ENCODE measurements at places on chromosomes 5 and 9.

DNA sequence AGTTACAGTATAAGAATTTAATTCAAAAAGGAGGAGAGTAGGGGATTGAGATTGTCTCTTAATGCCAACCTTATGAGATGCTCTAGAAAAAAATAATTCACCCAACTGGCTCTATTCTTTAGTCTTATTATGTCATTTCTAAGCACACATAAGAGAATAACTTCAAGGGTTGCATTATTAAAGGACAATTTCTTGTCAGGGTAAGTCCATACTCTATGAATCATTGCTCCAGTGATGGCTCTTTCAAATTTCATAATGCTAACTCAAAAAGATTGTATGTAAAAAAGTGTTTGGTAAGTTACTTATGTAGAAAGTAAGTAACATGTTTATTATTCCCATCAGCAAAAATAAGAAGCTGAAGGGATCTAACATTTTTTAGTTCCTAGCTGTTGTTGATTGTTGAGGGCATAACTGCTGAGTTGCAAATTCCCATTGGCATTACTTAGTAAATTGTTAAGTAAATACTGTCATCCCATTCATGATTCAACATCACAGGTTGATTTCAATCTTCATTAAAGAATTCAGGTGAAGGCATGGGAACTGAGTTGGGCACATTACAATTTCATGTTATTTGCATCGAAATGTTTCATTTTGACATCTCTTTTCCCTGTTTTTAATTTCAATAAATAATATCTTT lies 28.6 kb downstream of the ALDH1A1 start:
- DNase-seq, result no peak

- DNase-seq, result no peak
Measured at GRCh38 chr5:141919218-141920119, 4.2 kb upstream of the DELE1 start.

- DNase-seq, result no peak
Measured at GRCh38 chr9:71764463-71764862, 3.9 kb downstream of the CEMIP2 start.

- DNase-seq, result no peak
Measured at GRCh38 chr5:40273936-40274335, 405.8 kb upstream of the PTGER4 start.

DNA sequence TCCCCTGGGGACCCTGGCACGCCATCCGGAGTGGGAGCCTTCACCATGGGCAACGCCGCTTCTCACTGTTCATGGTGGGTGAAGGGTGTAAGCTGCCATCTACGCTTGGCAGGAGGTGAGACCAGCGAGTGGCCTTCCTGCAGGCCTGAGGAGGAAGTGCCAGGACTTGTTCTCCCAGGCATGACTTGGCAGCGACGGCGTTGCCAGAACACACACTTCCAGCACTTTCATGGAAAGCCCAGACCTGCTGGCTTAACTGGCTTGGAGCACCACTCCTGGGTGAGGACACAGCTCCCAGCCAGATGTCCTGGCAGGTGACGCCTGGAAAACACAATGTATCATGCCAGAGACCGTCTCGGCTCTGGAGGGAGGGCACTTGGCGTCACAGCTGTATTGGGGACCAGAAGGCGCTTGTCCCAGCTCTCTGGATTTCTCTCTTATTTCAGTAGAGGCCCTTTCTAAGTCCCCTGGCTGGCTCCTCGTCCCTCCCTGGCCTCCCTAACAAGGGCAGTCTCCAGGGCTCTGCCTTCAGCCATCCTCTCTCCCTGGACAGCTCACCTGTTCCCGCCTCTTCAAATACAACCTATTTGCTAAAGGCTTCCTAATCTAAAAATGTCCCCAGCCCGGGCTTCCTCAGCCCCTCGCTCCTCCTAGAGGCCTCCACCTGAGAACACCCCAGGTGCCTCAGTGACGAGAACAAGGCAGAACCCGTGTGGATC lies 188.3 kb downstream of the OLFM1 start:
- no peak for DNase-seq

- DNase-seq, result no peak
Measured at GRCh38 chr5:68002836-68003235, 212.7 kb upstream of the PIK3R1 start.

DNA sequence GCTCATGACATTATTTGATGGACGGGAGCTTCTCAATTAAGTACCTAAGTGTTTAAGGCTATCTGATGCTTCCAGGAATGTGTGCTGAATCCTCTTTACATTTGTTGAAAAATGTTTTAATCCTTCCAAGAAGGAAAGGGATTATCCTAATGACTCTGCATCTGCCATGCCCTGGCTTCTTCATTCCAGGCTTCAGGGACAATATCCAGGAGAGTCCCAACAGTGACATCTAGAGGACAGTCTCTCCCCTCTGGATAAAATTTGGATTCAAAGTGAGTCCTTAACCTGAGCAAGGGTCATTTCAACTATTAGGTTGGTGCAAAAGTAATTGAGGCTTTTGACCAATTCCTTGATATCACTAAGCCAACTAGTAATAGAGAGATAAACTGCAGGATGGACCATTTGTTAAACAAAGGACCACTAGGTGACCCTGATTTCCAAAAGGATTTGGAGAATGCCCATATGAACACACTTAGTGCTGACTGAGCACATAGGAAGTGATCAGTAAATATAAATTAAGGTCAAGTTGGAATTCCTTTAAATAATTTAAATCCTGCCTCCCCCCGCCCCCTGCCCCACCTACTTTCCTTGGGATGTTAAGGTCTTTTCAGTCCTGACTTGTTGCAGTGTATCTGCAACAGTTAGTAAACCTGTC lies 19.1 kb downstream of the TNFSF8 start:
- DNase-seq, result no peak

DNA sequence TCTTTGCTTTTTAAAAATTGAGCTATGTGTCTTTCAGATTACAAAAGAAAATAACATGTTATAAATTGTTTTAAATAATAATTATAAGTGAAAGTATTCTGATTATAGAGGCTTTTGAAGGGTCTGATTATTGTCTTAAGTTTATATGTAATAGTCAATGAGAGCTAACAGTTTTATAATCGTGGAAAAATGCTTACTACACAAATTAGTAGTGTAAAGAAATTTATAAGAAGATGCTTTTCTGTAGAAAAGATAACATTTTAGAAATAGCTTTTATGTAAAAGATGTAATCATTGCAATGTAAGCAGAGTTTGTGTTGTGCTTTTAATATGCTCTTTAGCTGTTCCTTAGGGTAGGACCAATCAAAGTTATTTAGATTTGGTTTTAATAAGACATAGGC lies 18.6 kb downstream of the RBM27 start:
- no peak for DNase-seq

DNA sequence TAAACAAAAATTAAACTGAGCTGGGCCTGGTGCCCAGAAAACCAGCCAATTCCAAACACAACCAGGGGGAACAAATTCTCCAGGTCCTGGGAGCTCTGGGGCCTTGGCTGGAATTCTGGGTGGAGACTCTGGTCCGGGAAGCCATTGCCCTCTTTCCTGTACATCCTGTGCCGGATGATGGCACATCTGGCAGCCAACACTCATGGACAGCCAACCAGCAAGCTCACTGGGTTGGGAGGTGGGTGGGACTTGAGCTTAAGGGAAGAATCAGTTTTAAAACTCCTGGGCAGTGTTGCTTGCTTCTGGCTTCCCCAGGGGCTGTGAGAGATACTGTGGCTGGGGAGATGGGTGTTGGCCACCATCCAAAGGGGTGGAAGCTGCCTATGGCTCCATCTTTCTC lies 56.1 kb downstream of the PCDH1 start:
- DNase-seq, result no peak

DNA sequence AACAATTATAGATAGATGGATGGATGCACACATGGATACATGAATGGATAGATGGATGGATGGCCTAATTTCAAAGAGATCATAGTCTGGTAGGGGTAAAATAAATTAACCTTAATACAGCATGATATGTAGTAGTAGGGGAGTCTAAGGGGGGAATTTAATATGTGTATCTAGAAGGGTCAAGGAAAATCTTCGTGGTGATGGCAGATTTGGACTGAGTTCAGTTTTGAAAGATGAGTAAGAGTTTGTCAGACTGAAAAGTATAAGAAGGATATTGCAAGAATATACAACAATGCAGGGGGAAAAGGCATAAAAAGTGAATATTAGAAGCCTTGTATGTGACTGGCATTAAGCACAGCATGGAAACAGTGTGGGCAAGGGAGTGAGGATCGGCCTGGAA lies 98.7 kb downstream of the ZNF462 start:
- no peak for DNase-seq

DNA sequence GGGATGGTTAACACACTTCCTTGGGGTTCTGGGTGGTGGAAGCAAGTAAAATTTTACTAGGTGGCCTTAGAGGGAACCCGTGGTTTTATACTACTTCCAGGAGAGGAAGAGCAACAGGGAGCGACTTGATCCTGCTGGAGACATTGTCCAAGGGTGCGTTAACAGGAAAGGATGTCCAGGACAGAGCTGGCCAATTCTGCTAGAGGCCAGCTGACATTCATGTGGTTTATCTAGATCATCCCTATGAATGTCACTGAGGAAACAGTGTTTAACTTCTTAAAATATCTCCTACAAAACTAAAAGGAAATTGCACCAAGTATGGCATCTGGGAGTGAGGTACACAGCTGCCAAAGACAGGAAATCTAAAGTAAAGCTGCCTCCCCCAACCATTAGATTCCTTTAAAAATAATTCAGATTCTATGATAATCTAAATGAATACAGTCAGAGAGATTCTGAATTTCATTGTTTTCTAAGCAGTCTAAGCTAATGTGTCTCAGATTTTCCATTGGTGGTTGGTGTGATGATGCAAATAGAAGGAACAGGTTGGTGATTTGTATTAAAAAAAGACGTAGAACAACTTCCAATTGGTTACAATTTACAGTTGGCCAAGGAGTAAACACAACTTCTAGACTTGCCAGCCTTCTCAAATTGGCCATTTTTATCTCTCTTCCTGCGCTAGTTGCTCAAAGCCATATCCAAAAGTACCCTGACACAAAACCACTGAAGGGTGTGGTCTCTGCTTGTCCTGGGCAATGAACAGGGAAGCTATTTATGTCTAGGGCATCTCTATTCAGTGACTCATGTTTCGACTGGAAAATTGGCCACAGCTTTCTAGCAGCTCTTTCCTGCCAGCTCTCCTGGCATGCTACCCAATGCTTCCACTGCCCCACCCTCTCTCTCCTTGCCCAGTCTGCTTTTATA lies 574.7 kb upstream of the MEF2C start:
- DNase-seq, result no peak
